ENCODE measurements at places on chromosomes 3 and 15. TPM values are rescaled to one million over a fixed set of nuclear protein-coding genes. Genes with fewer than 3 reads are reported as not detected.
A peak's percentile ranks its signal among the peaks of the same experiment; 100 is the strongest.

The SCN5A gene
- total RNA-seq = 166 TPM

The CTXN2 gene
- total RNA-seq = not detected

- no peak for DNase-seq
Measured at GRCh38 chr3:75224412-75224811, 439.7 kb upstream of the FRG2C start.

DNA sequence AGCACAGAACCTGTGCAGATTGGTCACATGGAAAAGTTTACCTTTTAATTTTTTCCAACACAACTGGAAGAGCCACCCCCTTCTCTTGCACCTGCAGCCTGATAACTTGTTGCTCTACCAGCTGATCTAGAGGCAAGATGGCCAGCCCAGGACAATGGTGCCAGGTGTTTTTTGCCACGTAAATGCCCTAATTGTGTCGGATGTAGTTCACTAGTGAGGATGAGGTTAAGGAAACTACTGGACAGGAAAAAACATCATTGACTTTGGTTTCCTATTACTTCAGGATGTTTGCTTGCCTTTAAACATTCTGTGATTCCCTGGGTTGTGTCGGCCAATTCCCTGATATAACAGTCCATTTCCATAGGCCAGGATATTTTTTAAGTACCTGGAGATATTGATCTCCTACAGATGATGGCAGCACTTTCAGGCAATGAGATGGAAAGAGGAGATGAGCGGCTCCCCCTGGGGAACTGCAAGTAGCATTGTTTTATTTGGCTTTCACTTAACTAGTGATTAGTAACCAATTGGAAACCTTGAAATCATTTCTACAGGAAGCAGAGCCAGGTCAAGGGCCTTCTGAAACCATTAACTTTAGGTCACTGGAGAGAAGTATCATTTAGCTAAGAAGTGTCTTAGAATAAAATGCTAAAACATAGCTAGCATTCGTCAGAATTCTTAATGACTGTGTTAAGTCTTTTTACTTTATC, 72.5 kb downstream of the OSBPL10 start:
- DNase-seq = no peak

GRCh38 chr15:43133430-43134156, at the start of gene TMEM62:
TSS of gene TMEM62 (plus strand) at chr15:43133586. CDS start at chr15:43133803, 217 bp downstream.
- peak; percentile 93 for DNase-seq

DNA sequence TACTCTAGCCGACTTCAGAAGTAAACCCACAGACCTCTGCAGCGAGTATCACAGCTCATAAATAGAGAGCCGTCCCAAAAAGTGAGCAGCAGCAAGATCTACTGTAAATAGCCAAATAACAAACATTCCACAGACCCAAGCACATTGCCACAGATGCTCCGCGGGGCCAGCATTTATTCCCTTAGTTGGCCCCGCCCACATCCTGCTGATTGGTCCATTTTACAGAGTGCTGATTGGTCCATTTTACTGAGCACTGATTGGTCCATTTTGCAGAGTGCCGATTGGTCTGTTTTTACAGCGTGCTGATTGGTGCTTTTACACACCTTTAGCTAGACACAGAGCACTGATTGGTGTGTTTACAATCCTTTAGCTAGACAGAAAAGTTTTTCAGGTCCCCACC, 17.3 kb upstream of the GABRB3 start:
- DNase-seq = no peak

GRCh38 chr3:42511736-42512135, 9.3 kb downstream of the VIPR1 start:
- no peak for DNase-seq
